ENCODE measurements at places on chromosomes 4 and X.

- DNase-seq: no peak
These were observed 160.0 kb upstream of the PDE5A start for GRCh38 chr4:119788349-119789266.

DNA sequence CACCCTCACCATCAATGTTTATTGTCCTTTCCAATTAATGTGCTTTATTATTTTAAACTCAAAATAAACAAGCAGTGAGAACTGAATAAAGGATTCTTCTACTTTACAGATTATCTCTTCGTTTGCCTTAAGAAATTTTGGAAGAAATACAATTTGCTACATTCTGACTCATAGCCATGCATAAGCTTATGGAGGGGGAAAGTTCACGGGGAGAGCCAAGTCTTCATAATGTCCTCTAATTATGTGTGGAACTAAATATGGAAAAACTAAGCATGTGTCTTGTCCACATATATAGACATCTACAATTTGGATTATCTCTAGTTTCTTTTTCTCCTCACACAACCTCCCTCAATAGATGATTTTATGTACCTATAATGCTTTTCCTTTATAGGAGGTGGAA, 17.5 kb downstream of the CXCL13 start:
- DNase-seq: no peak

- DNase-seq: no peak
These were observed 31.5 kb downstream of the TEC start for GRCh38 chr4:48237996-48238645.

GRCh38 chr4:6281436-6282313, 12.0 kb downstream of the WFS1 start:
- no peak for DNase-seq

DNA sequence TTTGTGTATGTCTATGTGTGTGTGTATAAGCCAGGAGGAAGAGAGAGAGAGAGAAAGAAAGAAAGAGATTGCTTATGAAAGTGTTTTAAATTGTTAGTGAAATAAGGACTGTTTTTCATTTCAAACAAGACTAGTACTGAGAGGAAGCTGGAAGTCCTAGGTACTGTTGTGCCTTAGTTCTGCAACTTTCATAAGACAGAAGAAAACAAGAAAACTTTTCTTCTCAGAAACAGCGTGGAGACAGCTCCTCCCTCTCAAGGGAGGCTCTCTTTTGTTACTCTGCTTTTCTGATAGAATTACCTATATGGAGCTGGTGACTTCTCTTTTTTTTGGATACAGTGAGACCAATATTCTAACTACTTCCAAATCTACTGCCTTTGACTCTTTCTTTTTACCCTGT, 62.5 kb downstream of the BANK1 start:
- no peak for DNase-seq

- no peak for DNase-seq
These were observed 185.0 kb downstream of the PTTG2 start for GRCh38 chr4:38145033-38145678.

- no peak for DNase-seq
These were observed 83.8 kb upstream of the CLCN4 start for GRCh38 chrX:10072786-10073568.

- no peak for DNase-seq
These were observed 243.7 kb downstream of the TENM3 start for GRCh38 chr4:182486881-182487280.

- DNase-seq: no peak
These were observed 288.4 kb downstream of the BCOR start for GRCh38 chrX:39809331-39809730.

DNA sequence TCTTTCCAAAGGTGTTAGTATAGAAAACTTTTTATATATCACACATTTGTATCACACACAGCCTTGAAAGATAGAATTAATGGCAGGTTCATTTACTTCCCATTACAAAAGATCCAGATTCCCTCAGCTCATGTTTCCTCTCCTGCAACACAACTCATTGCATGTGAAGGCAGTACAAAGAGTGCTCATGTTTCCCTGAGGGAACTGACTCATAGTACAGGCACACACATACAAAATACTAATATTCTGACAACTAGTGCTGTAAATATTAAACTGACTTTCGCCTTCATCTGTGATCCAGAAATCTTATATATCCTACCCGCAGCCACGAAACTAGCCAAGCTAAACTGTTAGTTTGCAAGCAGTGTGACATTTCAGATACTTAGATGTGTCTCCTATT, 819.8 kb upstream of the PCDH7 start:
- no peak for DNase-seq

GRCh38 chr4:180811556-180811955, 1431.6 kb upstream of the TENM3 start:
- DNase-seq: no peak

- DNase-seq: no peak
These were observed 132.7 kb upstream of the MAP3K15 start for GRCh38 chrX:19647731-19648588.

DNA sequence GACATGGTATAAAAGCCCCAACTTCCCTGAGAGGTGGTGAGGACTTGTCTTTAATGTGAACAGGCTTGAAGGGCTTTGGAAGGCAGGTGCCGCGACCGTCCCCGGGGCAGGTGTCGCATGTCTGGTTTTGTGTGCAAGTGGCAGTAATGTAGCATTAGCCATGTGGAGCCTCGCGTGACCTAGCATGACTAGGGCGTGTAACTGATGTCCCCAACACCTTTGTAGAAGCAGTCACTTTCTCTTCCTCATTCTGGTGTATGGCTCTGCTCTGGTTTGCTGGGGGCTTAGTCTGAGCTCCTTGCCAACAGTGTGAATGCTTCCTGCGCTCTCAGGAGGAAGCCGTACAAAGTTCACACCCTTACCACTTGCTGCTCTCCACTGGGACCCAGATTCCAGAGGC, 145.7 kb downstream of the AMMECR1 start:
- DNase-seq: no peak

DNA sequence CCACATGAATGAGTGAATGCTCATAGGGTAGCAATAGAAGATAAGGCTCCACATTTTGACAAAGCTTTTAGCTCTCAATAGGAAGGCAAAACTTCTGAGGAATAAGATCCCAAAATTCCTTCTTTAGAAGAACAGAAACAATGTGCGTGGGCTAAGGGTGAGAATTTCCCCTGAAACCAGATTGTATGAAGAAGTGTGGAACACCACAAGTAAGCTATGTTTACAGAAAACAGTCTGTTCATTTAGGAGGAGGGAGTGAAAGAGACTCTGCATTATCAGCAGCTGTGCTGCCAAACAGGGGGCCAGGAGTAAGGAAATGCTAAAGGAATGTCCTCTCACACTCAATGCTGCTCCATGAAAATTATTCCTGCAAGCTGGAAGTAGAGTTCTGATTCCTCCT, 851.6 kb downstream of the CENPC start:
- DNase-seq: no peak

GRCh38 chr4:27278615-27279375, 418.2 kb downstream of the STIM2 start:
- DNase-seq: no peak
